Hippocampal formation (tissue), 2 donors: ENCODE measurements at places on chromosomes 3 and 15.

- no peak for DNase-seq
Measured at GRCh38 chr3:130601442-130601971, 84.5 kb downstream of the COL6A6 start.

GRCh38 chr3:47634996-47635395 is 56.3 kb upstream of the CSPG5 start:
- DNase-seq, result peak; percentile 80

DNA sequence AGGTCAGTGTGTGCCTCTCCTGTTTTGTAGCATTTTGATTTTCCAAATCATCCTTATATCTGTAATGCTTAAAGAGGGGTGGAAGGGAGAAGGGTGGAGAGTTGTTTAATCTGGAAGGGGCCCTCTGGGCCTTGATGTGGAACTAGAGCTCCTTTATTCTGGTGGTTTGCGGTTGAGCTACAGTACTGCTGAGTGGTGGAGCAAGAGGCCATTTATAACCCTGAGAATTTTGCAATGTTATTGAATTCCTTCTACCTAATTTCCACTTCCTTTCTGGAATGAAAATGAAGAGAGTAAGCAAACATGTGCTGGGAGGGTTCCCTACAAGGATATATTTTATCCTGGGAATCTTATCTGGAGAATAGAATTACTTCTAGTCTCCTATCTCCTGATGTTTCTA is 35.3 kb upstream of the TUBGCP5 start:
- no peak for DNase-seq

GRCh38 chr3:114666623-114667022 is 372.8 kb downstream of the TIGIT start:
- DNase-seq, result no peak

DNA sequence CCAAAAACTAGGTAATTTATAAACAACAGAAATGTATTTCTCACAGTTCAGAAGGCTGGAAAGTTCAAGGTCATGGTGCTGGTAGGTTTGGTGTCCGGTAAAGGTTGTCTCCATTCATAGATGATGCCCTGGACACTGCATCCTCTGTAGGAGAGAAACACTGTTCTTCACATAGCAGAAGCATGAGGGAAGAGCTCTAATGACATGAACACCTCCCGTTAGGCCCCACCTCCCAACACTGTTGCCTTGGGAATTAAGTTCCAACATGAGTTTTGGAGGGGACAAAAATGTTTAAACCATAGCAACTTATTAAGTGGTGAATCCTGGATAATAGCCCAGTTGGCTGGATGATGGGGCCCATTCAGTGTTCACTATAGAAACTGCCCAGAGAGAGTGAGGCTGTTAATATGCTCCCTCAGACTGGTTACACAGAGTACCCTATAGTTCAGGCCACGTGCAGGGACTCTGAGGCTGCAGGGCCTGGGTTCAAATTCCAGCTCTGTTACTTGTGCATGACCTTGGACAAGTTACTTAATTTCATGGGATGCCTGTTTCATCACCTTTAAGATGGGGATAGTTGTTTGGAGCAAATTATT is 37.0 kb downstream of the CCNL1 start:
- no peak for DNase-seq
